ENCODE measurements at places on chromosomes 1 and 21.

DNA sequence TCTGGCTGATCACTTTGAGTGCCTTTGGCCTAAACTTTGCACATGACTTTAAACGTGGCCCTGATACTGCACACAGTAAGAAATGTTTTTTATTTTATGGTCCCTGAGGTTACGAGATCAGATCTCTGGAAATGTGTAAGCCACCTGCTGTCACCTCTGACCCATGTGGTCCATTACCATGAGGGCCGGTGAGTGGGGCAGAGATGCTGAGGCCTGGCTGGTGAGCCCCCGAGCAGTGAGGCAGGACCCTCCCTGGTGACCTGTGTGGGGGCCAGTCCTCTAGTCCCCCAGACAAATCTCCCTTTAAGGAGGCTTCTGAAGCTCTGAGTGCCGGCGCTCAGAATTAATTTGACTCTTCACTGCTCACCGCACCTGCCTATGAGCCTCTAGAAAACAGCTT, 12.4 kb downstream of the TFF3 start:
- no peak for DNase-seq

GRCh38 chr1:76191561-76191960, 117.0 kb downstream of the ST6GALNAC3 start:
- no peak for DNase-seq

GRCh38 chr1:23719162-23719820, 24.0 kb upstream of the ELOA start:
- no peak for DNase-seq

- no peak for DNase-seq
Measured at GRCh38 chr21:32713726-32714125, 14.1 kb downstream of the SYNJ1 start.

DNA sequence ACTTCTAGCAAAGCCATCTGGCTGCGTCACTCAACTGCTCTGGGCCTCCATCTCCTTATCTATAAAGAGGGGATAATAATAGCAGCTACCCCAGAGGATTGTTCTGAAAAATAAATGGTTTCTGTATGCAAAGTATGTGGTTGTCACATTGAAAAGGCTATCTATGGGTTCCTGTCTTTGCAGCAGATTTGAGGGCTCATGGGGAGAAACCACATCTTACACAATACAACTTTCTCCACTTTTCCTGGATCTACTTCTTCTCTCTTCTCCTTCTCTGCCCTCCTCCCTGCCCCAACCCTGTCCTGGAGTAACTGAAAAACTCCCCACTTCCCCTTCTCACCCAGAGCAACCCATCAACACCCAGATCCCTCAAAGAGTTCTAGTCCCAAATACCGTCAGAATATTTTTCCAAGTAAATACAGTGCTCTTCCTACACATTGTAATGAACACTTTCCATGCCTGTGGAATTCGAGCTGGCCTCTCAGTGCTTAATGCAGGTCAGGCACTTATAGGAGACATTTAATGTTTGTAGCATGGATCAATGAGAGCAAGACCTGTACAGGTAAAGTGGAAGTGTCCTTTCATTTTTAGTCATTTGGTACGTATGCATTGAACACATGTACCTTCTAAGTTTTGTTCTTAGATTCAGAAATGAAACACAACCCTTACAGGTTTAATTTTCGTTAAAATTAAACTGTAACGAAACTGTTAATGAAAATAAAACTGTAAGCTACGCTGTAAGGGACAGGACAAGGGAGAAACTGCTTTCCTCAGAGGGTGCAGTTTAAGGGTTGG, 131.9 kb downstream of the AK5 start:
- no peak for DNase-seq

- DNase-seq, result no peak
Measured at GRCh38 chr1:240987928-240988327, 369.1 kb downstream of the RGS7 start.

GRCh38 chr1:13770743-13771142, 70.8 kb downstream of the PRDM2 start:
- no peak for DNase-seq

DNA sequence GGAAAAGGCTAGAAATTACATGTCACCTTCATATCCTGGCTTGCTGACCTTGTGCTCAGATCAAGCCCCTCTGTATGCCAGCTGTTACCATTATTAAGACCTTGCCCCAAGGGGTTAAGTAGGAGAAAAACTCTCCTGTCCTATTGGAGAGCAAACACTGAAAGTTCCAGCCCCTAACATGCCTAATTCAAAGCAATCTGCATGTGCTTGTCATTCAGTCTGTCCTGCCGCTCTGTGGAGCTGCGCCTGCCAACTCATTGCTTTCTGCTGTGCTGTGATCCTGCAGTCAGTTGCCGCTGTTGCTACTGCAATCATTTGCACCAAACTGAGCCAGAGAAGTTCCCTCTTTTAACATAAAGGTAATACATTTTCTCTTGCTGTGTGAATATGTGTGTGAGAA, 113.4 kb downstream of the DISP1 start:
- DNase-seq, result peak; percentile 63

- no peak for DNase-seq
Measured at GRCh38 chr1:201269281-201269680, 14.0 kb upstream of the PKP1 start.

DNA sequence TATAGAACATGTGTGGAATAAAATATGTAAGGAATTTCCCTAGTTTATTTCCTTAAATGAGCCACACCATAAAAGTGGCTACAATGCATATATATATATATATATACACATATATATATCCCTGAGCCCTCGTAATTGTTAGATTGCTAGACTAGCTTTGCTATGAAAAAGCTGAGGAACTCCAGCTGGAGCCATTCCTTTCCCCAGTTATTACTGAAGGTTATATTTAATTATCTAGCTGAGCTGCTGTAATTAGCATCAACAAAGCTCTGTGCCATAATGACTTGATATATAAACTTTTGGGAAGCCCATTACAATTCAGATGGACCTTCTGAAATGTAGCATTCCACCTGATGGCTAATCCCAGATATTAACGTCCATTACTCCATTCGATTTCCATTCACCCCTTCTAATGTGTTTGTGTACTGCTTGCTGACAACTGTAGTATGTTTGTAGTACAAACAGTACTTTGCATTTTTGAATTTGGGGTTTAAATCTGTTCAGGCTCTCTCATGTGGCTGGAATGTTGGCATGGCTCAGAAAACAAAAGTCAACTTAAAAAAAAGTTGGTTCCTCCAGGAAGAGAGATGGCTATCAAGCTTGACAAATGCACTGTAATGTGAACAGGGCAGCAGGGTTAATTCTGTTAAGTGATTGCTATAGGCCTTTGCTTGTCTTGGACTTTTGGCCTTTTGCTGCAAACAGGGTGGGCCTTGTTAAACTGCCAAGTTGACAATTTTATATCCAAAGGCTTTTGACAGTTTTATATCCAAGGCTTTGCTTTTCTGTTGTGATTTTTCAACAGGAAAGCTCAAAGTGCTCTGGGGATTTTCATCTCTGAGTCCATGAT, 170.0 kb downstream of the LTN1 start:
- no peak for DNase-seq

DNA sequence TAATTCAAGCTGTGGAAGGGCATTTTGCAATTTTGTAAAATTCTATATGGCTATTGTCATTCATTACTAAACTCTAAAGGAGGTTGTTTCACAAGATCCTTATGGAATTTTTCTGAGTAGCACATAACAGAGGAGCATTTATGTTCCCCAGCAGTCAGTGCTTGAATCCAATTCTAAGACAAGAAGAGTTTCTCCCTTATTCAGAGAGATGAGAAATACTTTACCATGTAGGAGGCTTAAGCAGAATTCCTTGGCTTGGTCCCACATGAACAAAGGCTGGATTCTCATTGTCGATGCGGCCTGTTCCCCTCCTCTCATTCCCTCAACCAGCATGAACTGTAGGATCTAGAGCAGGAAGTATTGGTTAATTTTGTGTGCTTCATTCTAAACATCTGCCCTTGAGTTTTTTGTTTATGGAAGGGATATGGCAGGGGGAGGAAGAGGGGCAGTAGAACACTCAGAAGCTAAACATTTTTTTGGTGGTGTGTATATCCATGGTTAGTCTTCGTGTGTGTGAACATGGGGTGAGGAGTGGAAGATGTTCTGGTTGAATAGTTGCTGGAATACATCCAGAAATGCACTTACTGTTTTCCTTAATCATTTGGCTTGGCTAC, 74.3 kb downstream of the LAMC1 start:
- no peak for DNase-seq

GRCh38 chr1:201645956-201646355, 107.0 kb downstream of the NAV1 start:
- no peak for DNase-seq

- DNase-seq, result no peak
Measured at GRCh38 chr1:91065337-91065736, 43.5 kb upstream of the ZNF644 start.

- no peak for DNase-seq
Measured at GRCh38 chr21:42022091-42022430, 11.9 kb upstream of the ZBTB21 start.

DNA sequence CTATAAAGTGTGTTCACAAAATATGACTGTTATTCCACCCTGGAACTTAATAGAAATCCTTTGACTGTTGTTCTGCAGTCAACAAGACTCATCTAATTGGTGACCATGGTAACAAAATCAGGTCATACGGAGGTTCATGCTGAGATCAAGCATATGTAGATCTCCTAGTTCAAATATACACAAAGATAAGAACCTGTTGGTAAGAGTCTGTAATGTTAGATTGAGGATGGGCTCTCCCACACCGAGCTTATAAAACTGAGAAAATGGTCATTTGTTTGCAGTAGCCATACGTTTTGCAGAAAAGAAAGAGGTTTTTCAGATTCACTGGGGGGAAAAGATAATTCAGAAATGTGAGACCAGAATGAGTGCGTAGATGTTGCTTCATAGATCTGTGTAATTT, 468.1 kb downstream of the RPS6KC1 start:
- DNase-seq, result peak; percentile 85

DNA sequence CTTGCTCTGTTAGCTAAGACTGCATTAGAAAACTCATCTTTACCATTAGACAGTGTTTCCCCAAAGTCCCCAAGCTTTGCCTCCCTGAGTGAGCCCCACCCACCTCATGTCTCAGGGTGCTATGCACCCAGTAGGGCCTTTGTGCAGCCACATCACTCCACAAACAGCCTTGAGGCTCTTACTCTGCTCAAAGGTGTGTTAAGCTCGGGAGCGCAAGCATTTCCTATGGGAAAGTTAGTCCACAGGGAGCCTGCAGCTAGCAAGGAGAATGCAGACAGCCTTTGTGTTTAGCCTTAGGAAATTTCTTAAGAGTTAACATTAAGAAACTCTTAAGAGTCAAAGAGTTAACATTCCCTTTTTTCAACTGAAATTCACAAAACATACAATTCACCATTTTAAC, 278.8 kb downstream of the AJAP1 start:
- no peak for DNase-seq

DNA sequence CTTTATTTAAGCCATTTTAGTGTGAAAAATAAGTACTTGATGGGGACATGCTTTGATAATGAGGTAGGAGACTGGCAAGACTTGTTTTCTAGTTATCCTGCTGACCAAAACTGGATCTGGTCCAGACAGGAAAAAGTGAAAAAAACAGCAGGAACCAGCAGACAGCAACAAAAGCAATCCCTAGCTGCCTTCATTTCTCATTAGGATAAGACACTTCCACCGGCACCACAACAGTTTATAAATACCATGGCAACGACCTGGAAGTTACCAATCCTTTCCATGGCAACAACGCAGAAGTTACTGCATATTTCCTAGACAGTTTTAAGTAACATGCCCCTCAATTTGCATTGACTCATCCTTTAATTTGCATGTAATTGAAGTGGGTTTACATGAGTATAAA, 993.8 kb upstream of the NCAM2 start:
- peak; percentile 68 for DNase-seq

GRCh38 chr1:111199881-111200801, at the start of gene DENND2D:
Gene DENND2D, minus strand, starts transcription at chr1:111200646. Its CDS starts 187 bp downstream, at chr1:111200459.
- no peak for DNase-seq

DNA sequence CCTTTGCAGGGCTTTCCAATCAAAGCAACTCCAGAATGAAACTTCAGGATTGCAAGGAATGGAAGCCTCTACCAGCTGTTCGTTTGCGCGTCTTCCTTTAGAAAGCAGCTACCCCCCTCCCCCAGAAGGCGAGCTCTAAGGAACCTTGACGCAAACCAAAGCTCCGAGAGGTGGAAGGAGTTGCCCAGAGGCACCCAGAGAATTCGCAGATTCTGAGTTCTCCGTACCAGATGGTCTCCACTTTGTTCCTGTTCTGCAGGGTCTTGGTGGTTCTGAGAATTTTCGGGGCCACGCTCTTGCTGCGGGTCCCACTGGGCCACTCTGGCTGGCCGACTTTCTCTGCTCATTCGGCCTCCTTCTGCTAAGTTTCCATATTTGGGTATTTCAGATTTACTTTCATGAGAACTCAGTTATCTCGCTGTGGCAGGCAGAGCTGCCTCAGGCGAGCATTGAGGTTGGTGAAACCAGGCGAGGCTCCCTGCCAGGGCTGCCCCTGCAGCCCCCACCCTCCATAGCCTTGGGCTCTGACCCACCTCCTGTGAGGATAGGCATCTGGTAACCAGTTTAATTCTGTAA, 801 bp downstream of the TRAF5 start:
- DNase-seq, result no peak

DNA sequence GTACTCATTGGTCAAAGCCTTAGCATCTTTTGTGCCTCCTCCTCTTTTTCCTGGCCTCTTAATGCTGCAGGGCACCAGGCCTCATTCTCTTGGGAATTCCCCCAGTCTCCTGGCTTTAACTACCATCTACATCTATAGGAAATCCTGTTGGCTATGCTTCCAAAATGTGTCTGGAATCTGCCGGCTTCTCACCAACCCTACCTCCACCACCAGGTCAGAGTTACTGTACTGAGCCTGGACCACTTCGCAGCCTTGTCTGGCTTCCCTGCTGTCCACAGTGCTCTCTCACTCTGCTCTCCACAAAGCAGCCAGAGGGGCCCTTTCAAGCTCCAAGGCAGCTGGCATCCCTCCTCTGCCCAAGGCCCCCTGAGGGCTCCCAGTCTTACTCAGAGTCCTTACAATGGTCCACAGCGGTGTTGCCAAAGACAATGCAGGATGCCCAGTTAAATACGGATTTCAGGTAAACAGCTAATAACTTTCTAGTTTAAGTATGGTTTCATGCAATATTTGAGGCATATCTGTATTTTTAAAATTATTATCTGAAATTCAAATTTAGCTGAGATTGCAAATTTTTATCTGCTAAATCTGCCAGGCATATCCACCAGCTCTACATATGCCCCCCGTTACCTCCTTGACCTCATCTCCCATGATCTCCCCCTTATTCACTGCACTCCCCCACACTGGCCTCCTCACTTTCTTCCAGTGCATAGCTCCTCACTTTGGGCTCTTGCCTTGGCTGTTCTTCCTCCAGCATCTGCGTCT, 34.5 kb upstream of the FAM163A start:
- DNase-seq, result no peak

DNA sequence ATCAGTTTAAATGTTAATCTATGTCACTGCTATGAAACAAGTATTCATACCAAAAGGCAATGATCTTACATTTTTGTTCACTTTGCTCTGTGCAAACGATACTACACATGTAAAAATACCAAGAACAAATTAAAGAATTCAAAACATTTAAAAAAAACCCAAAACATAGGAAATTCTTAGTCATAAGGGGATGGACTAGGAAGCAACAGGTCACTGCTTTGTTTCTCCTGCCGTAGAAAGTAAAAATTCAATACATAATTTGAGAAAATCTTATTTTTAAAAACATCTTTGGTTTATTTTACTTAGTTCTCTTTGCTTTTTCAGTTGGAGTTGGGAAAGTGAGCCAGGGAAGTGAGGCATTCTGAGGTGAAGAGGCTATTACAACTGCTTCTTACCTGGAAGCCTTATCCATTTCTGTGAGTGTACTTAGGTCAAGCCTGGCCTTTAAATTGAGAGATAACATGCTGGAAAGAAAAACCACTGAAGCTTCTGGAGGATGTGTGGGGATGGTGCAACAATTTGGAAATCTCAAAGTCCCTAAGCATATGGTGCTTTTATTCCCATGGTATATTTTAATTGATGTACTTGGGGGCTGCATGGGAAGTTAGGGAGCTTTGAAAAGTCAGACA, 183.5 kb downstream of the CDC42BPA start:
- DNase-seq, result no peak
